ENCODE measurements at places on chromosomes 3 and 15.

DNA sequence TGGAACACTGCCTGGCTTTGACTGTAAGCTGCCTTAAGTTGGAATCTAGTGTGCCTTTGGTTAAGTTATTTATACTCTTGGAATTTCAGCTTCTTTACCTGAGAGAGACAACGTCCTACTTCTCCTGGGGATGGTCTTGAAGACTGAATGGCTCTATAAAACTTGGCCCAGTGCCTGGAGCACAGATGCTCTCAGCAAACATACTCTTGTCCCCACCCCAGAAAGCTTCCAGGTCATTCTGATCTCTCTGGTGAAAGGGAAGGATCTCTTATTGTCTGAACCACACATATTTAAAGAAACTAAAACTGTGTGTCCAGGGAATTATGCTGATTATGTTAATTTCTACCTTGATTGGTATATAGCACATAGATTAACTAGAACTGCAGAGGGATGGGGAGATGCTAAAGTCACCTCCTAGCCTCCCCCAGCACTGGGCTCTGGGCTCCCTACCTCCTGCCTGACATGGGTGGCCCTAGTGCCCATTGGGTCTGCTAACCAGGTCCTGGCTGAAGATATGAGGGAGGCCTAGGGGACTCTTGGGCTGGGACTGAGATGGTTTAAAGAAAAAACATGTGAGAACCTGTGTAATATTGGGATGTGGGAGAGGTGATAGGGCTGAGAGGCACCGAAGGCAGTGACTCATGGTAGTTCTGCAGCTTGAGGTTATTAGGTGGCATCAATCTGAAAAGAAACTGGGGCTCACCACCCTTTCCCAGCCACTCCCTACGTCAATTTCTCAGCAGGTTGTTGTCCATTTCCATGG, 171.0 kb downstream of the RPLP1 start:
- DNase-seq, result no peak

DNA sequence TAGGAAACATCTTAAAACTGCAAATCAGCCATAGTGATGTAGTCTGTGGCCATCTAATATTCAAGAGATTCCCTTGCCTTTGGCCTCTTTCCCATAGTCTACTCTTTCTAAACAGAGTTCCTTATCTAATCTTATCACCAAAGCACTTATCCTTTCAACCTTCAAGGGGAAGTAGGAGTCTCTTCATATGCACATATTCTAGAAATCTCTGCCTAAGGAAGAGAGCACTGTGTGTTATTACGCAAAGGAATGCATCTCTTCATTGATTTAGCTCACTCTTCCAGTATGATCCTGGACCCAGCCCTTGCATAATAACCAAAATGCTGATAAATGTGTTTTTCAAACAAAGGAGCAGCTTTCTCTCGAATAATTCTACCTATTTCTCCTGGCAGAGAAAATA, 253.7 kb upstream of the TPRG1 start:
- no peak for DNase-seq

DNA sequence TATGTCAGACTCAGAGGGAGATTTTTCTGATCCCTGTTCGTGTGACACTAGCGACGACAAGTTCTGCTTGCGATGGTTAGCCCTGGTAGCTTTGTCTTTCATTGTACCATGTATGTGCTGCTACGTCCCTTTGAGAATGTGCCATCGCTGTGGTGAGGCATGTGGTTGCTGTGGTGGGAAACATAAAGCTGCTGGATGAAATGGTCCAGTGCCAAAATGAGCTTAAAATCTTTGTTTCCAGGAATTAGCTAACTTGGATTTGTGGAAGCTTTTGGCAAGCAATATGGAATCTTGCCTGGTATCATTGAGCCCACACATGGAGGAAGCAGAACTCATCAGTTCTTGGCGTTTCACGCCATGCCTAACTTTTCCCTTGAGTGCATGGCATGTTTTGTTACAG, 98.8 kb downstream of the SPRED1 start:
- no peak for DNase-seq

DNA sequence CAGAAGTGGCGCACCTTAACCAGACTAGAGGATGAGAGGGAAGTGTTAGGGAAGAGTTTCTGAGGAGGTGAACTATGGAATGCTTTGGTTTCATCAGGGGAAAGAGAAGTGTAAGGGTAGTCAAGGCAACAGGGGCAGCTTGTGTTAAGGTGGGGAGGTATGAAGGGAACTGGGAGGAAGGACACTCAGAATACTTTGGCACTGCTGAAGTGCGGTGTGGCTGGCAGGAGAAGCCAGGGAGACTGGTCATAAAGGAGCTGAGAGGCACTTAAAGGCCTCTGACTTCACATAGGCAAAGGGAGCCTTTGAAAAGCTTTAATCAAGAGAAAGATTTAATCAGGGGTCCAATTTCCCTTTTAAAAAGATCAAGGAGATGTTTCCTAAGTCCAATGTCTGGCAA, 129.0 kb downstream of the ERC2 start:
- no peak for DNase-seq

DNA sequence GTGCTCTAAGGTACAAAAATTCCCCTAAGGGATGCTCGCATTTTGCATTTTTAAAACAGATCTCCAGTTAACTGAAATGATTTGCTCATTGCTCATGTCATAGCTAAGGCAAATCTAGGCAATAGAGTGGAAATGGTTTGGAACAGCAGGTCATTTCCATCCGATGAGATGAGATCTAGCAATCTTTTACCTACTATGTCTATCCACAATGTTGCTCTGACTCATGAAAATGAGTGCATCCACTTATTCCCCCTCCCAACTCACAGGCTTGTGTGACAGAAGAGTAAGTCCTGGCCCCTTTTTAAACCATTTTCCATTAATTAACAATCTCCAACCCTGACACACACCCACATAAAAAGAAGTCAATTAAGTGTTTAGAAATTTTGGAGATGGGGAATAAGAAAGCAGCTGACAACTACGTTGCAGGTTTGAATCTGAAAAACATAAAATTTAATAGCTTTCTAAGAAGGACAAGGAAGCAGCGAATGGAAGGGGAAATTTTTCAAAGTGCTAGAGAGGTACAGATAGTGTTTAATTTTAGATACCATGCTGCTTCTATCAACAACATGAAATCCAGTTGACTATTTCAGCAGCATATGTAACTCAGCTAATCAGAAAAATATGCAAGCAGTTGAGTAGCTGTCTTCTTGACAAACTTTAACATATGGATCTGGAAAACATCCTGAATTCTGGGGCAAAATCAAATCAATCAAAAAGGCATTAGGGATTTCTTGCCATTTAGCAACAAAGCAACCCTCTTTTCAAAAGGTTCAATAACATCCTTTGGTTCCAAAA, 112.0 kb downstream of the TMCO5A start:
- DNase-seq, result no peak

DNA sequence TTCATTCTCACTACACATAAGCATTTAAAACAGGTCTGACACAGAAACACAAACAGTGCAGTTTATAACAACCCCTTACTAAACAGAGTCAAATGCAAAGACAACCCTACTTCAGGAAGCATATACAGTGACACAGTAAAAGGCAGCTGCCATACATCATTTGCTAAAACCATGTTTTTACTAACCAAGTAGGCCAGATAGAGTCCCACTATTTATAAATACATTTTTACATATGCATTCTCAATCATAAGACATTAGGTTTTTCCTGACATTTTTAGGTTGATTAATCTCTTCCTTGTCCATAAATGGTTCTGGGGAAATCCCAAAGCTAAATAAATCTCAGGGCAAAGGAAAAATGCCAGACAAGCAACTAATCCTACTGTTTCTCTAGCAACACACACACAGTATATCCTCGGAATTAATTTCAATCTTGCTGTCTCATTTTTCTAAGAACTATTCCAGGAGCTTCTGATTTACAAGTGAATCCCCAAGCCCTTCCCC, 39.0 kb downstream of the CHAC1 start:
- DNase-seq, result no peak

GRCh38 chr3:34742151-34742550, 897.2 kb upstream of the ARPP21 start:
- no peak for DNase-seq

DNA sequence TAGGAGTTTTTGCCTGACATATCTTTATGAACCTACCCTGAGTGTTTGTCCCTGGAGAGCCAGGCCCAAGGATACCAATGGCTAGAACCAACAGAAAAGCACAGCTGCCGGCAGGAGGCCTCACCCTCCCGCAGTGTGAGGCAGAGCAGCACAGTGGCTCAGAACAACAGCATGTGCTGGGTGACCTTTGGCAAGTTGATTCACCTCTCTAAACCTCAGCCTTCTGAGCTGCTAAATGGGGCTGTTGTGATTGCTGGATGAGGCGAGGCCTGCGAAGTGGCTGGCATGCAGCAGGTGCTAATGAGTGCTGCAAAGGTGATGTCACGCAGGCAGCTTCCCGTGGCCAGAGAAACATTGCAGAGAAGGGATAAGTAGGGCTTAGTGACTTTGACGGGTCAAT, 23.3 kb downstream of the IDH2 start:
- no peak for DNase-seq

- no peak for DNase-seq
Measured at GRCh38 chr3:189080745-189081144, 91.0 kb upstream of the TPRG1 start.

- no peak for DNase-seq
Measured at GRCh38 chr3:115562636-115563267, 60.6 kb upstream of the GAP43 start.

DNA sequence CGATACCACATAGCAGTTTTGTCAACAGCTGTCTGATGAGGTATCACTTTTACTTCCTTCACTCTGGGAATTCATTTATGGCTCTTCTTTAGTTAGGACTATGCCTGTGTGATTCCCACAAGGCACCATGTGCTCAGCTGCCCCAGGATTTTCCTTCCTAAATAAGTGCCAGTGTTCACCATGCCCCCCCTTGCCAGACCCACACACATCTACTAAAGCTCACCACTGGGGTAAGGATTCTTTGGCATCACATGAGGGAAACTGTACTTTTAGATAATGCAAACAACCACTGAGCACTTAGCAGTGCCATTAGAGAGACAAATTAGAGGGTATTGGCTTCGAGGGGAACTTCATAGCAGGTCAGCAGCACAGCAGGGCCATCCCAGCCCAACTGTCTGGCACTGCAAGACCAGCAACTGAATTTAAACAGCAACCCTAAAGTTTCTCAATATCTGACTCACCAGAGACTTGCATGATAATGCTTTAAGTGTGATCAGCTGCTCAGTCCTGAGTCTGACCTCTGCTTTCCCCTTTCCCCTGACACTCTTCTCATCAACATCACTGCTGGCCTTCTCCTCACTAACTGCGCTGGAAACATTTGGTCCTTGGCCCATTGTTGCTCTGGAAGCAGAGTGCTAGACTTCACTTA, 114.3 kb downstream of the STAC start:
- no peak for DNase-seq

DNA sequence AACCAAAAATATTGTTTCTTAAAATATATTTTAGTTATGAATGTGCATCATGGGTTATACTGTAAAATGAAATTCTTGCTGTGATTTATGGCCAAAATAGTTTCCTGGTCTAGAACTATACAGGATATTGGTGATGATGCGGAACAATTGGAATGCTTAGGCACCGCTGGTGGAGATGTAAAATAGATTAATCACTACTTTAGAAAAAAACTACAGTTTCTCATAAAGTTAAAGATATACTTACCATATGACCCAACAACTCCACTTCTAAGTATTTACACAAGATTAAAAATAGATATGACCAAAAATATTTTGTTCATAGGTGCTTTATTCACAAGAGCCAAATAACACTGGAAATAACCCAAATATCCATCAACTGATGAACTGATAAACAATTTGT, 126.7 kb downstream of the TUSC7 start:
- DNase-seq, result no peak

DNA sequence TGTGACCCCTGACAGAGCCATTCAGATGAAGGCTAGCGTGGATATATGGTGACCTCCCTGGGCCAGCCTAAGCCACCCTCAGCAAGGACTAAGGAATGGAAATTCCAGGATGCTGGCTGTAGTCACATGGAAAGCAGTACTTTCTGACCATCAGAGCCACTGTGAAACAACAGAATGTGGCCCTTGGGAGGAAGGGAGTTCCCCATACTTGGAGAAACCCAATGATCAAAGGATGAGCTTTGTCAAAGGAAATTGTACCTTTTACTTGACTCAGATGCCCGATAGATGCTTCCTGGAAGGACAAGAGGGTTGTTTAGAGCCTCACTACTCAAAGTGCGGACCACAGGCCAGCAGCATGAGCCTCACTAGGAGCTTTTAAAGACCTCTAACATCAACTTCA, 484.5 kb upstream of the PROK2 start:
- no peak for DNase-seq

- no peak for DNase-seq
Measured at GRCh38 chr15:49045751-49046219, 461 bp downstream of the SECISBP2L start.

DNA sequence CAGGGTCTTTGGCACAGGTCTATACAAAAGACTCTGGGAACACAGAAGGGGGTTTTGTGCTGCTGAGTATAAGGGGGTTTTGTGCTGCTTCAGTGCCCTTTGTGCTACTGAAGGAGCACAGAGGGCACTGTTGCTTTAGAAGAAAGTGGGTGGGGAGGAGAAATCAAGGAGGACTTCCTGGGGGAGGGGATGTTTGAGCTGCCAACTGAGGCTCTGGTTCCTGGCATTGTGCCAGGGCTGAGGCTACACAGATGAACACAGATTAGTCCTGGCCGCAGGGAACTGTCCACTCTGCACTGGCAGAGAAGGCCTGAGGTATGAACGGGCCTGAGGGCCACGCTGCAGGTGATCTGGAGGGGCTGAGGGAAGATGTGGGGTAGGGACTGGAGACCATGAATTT, 32.2 kb upstream of the SEC13 start:
- no peak for DNase-seq

DNA sequence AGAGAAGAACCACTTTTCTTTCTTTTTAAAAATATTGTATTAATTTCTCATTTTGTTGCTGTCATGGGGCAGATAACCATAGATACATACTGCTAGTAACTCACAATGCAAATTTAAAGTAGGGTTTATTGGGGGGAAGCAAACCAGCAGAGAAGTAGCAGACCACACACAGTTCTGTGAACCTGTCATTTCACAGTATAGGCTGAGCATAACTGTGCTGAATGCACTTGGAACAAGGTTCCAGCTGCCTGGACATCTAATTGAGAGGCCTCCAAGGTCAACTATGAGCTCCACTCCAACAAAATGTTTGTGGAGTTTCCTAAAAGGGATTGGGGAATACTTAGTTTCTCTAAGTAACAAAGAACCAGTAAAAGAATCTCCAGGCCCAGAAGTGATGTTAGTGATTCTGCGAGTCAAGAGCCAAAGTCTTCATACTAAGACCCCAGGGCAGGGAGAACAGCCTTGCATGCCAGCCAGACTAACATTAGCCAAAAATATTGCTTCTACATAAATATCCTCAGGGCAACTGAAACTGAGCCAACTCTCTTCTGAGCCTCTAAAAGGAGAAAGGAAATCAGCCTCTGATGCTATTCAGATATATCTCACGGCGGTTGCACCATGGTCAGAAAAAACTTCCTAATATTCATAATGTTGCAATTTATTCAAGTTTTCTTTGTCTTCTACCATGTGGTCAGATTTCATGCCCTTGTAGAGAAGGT, 856.4 kb upstream of the ALCAM start:
- no peak for DNase-seq

- no peak for DNase-seq
Measured at GRCh38 chr15:57012556-57012955, 94.1 kb downstream of the TCF12 start.

All from activated CD4-positive, CD25-positive, alpha-beta regulatory T cell (primary cell).